HCT116 (cell line): ENCODE measurements at places on chromosomes 2 and 18. TPM values are rescaled to one million over a fixed set of nuclear protein-coding genes. Genes with fewer than 3 reads are reported as not detected.

- DNase-seq = no peak
These were observed 33.9 kb upstream of the TSPYL6 start for GRCh38 chr2:54289917-54290316.

RNF103 gene
- total RNA-seq = 16.1 TPM

GRCh38 chr18:51890762-51891161, 449.2 kb upstream of the DCC start:
- DNase-seq = no peak

- no peak for DNase-seq
These were observed 262.7 kb upstream of the FN1 start for GRCh38 chr2:215698566-215698965.

SERPINB11 gene
- not detected for total RNA-seq

DNA sequence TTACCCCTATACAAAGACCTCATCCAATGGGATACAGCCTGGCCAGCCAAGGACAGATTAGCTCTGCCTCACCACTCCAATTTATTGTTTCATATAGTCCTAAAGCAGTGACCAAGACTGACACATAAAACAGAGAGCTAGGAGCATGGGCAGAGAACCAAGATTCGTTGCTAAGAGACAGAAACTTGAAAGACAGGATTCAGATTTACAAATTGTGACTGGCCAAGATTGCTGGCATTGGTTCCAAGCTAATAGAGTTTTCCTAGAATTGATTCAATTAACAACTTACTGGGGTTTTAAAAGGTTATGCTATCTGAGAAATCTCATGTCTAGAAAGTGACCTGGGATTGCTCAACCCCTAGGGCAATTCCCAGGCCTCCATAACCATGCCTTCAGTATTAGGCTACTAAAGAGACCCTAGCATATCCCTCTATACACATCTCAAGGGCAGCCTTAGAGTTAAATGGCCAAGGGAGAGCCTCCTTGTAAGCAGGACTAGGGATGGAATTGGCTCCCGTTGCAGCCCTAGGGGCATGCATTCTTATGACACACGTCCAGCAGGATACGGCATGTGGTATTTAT, 75.6 kb downstream of the ICOS start:
- no peak for DNase-seq

NT5C1B gene
- not detected for total RNA-seq

GRCh38 chr2:230627806-230628724, 84.6 kb upstream of the CAB39 start:
- no peak for DNase-seq

ADAM23 gene
- total RNA-seq = 0.10 TPM

DNA sequence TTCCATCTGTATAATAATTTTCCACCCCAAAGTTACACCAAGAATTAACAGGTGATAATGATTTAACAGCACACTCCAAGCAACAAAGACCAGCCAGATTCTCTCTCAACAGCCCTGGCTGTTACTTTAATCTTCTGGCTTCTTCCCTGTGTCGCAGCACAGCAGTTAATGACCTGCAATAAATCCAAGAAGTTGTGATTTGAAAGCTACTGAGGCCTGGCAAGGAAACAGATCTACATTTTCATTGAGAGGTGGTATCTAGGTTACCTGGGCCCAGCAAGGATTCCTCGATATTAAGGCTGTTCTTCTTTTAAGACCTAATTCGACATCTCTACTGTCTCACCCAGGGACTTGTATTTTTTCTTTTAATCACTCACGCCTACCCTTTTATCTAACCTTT, 433.8 kb downstream of the NBAS start:
- no peak for DNase-seq

DNA sequence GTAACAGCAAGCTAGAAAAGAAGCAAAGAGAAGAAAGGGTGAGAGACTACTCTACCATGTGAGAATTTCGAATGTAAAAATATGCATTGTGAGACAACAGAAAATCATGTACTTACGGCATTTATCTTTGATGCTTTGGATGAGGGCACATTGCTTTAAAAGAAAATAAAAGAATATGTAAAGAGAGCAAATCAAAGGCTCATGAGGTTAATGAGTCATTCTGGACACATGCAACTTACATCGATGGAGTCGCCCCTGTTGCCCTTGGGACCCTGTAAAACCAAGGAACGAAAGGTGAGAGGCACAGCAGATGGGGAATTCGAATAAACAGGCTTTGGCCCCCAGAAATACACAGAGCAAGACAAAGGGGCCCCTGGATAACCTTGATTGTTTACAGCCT, 69.0 kb downstream of the COL6A3 start:
- no peak for DNase-seq

GRCh38 chr2:218623366-218623705, 15.6 kb downstream of the PLCD4 start:
- DNase-seq = no peak

GRCh38 chr2:96305979-96306308, 598 bp upstream of the SNRNP200 start:
- DNase-seq = no peak

DNA sequence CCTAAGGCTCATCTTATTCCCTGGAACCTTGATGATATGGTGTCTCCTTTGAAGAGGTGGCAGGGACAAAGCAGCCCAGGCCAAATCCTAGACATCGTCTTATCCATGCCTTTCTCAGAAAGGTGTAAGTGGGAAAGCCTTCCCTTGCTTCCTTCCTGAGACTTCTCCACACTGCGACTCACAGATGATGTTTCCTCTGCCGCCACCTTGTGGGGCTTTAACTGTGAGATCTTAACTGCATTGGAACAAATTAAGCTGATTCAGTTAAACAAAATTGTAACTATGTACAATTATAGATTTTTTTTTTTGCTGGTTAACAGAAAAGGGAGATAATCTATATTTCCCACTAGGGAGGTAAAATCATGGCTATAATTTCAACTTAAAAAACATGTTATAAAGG, 10.0 kb upstream of the GCA start:
- no peak for DNase-seq

PLCL1 gene
- 0.07 TPM for total RNA-seq

DNA sequence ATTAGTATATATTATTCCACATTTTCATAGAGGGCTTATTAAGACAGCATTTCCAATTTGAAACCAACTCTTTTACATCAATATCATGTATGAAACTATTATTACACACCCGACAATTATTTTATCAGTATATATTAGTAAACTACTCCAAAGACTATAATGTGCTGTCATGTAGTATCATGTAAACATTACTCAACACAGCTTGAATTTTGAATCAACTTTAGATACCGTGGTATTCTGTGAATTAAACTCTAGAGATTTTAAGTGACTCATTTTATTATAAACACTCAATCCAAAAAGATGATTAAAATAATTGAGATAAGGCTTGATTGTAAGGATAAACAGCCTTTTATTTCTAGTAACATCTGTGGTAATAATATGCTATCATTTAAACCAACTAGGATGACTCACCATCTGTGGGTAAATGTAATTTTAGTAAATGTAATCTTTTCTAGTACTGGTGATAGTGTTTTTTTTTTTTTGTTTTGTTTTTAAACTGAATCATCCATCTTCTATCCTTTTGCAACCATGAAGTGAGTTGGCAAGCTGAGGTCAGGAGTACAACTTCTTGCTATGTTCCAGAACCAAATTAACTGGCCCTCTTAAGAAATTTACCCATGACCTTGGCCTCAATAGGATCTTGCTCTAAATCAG, 144.3 kb upstream of the SMAD7 start:
- no peak for DNase-seq

DNA sequence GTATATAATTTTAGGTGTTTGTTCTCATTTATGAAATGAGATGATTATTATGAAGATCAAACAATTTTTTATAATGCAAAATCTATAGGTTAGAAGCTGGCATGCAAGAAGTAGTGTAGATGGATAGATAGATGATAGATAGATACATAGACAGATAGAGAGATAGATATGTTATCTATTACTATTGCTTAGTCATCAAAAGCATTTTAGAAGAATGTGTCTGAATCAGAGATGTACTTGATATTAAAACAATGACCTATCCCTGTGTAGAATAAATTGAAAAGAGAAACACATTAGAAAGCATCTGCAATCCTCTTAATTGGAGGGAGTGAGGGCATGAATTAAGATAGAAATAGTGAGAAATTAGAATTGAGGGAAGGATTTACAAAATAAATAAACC, 436.2 kb upstream of the NXPH2 start:
- DNase-seq = no peak

CYS1 gene
- total RNA-seq = 3.7 TPM

GRCh38 chr2:100817388-100817985, 2.5 kb upstream of the NPAS2 start:
- no peak for DNase-seq

- no peak for DNase-seq
These were observed 991.4 kb upstream of the CELF4 start for GRCh38 chr18:38557006-38557405.

- DNase-seq = no peak
These were observed 203.4 kb upstream of the PIK3C3 start for GRCh38 chr18:41751652-41752051.

MCEE gene
- total RNA-seq = 9.0 TPM

DNA sequence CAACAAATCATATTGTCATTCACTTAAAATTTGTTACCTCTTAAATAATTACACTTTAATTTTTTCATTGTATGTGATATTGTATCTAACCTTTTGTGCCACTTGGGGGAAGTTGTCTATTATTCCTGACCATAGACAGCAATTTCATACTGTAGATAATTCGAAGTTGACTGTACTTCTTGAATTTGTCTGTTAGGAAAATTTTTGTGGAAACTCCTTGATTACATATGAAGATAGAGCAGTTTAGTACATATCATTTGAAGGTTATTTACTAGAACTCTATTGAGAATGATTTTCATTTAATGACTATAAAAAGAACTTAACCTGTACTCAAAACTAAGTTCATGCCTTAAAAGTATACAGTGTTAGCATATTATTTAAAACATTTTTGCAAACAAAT, 5.1 kb downstream of the DYNC1I2 start:
- DNase-seq = no peak
